Suppressor macrophage treated with lipopolysaccharide for 4 hours (primary cell): ENCODE measurements at places on chromosomes 3 and 15.

DNA sequence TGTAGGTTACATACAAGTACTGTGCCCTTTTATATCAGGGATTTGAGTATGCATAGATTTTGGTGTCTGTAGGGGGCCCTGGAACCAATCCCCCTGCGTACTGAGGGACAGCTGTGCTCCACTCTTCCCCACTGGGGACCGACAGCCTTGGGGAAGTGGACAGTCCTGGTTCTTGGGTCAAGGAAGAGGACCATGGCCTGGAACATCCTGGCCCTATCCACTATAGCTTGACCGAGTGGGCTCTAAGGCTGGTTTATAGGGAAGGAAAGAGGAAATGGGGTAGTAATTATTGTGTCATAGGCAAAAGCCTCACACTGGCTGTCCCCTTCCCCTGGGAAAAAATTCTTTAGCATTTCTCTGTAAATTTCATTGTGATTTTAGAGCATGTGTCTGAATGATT, 49.5 kb downstream of the CRTC3 start:
- DNase-seq: peak; percentile 25

DNA sequence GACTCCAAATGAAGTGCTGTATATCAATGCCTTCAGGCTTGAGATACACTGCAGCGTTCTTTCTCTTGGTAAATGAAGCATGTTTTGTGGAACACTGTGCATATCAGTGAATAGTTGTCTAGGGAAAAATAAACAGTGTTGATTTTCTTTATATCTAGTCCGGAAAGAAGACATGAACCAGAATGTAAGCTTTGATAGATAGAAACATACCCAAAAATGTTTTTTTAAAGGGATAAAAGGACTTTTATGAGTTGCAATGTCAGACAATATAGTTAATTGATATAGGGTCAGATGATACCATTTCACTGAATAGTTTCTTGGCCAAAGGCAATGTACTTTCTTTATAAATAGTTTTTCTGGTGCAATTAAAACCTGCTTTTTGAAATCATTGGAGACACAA, 1037.8 kb downstream of the OTOL1 start:
- no peak for DNase-seq

DNA sequence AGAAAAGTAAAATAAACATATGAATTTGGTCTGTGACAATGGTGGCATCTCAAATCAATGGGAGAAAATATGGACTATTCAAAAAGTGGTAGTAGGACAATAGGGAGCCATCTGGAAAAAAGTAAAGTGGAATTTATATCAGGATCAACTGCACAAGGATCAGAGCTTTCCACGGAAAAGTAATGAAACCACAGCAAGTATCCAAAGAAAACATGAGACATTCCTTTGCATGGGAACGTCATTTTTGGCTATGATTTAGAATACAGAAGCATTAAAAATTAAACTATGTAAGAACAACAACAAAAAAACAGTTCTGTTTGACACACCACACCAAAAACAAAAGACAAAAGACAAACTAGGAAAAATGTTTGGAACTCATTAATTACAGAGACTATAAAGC, 18.7 kb downstream of the CRBN start:
- DNase-seq: no peak

- no peak for DNase-seq
Observed at GRCh38 chr15:27757052-27757451, 342.1 kb downstream of the OCA2 start.

DNA sequence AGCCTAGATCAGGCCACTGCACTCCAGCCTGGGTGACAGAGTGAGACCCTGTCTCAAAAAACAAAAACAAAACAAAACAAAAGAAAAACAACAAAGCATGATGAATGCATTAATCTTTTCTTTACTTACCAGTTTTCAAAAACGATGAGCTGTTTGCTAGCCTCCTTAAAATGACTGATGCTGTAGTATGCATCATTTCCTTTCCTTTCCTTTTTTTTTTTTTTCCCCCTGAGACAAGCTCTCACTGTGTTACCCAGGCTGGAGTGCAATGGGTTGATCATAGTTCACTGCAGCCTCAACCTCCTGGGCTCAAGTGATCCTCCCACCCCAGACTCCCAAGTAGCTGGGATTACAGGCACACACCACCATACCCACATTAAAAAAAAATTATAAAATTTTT, 202.0 kb downstream of the ADAMTSL3 start:
- DNase-seq: no peak

DNA sequence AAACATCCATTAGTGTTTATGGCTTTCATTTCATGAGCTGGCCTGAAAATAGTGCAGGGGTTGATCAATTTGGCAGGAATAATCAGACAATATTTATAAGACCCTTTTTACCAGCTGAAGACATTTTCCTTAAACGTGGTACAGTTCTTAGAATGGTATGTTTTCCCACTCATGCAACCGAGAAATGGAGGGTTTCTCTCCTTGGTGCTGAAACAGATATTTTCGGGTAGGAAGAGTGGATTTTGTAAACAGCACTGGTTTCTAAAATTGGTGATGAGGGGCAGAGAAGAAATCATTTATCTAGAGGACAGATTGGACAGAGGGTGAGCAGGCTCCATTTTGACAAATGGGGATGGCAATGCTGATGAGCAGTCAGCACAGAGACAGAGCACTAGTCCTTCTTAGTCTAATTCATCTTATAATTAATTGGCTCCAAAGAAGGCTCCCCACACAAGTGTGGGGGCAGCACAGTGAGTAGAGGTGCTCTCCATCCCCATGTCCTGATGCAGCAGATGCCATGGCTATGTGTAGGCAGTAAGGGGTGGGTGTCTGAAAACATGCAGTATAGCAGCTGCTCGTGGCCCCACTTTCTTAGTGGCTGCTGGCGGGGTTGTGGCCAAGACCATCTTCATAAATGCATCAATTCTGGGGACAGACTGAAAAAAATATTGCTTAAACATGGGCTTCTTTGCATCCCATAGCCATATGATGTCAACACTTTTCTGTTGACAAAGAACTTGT, 18.1 kb upstream of the SLC7A14 start:
- no peak for DNase-seq

DNA sequence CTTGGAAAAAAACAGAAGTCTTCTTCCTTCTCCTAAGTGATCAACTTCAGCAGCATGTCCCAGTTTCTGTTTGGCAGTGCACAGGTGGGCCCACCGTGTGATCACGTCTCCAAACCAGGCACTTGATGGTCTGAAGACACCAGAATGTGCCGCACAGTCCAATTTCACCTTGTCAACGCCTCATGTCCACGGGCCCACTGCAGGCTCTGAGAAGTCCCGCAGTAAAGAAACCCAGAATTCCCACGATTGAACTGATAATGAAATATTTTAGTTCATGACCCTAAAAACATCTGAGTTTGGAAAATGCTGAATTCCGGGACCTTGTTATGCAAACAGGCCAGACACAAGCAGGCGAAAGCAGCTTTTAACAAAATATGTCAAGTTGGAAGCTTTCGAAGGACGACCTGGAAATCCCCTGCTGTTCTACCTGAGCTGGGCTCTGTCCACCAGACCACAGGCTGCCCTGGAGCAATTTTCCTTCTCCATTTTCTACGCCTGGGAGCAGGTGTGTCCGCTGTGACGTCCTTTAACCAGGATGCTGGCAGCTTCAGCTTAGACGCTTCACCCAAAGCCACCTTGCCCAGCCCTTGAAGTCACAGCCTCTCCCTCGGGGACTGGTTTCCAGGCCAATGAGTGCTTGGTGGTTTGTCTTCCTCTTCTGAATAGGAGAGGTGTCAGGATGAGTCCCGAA, 167.8 kb upstream of the IQSEC1 start:
- no peak for DNase-seq

- no peak for DNase-seq
Observed at GRCh38 chr3:43540624-43541023, 81.2 kb downstream of the ANO10 start.

- DNase-seq: peak; percentile 83
Observed at GRCh38 chr15:90872486-90873184, 4.2 kb downstream of the FURIN start.

GRCh38 chr3:13110678-13111116, 37.5 kb upstream of the IQSEC1 start:
- DNase-seq: no peak

GRCh38 chr15:89132611-89133507, 44.6 kb downstream of the ABHD2 start:
- DNase-seq: peak; percentile 80

GRCh38 chr3:124033360-124034015, 41.6 kb upstream of the ROPN1 start:
- DNase-seq: no peak

DNA sequence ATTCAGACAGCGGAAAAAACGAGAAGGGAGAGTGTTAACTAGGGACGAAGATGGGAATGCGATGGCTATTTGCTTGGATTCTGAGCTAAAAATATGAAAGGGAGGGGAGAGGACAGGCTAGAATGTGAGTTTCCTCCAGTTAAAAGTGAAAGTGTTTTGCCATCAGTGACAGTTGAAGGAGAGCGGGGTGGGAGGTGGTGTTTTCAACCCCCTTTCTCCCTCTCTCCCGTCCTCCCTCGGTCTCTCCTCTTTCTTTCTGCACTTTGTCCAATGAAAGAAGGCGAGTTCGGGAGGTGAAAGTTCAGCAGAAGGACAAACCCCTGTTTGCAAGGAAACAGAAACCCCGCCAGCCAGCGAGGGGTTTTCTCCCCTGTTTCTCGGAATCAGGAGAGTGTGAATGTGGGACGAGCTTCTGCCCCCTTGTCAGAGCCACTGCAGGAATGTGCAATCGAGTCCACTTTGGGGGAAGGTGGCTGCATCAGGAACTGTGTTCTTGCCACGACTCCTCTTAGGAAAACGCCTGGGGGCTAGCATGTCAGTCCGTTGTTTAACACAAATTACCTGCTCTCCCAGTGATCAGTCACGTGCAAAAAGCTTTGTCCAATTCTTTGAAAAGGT, 975 bp upstream of the FOXP1 start:
- DNase-seq: peak; percentile 66

DNA sequence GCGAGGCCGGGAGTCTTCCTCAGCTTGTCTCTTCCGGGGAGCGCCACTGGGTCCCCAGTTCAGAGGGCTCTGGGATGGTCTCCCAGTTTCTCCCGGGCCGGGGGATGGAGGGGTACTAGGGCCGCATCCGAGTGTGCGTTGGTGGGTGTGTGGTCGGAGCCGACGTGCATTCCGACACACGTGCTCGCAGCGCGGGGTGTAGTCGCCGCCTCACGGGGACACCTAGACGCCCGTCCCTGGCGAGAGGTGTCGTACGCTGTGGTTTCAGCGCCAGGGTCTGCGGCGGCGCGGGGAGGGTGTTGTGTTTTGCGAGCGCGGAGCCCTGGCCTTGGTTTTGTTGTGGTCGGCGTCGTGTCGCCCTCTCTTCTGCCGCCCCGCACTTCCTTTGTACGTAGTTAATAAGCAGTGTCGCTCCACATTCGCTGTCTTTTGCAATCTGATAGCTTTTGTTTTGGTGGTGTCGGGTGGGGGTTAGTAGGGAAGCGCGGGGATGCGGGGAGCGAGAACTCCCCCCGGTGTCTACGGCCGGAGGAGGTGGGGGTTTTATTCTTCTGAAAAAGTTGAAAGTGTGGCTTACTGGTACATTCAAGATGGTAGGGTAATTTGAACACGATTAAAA, 2.2 kb downstream of the IGF1R start:
- peak; percentile 32 for DNase-seq

DNA sequence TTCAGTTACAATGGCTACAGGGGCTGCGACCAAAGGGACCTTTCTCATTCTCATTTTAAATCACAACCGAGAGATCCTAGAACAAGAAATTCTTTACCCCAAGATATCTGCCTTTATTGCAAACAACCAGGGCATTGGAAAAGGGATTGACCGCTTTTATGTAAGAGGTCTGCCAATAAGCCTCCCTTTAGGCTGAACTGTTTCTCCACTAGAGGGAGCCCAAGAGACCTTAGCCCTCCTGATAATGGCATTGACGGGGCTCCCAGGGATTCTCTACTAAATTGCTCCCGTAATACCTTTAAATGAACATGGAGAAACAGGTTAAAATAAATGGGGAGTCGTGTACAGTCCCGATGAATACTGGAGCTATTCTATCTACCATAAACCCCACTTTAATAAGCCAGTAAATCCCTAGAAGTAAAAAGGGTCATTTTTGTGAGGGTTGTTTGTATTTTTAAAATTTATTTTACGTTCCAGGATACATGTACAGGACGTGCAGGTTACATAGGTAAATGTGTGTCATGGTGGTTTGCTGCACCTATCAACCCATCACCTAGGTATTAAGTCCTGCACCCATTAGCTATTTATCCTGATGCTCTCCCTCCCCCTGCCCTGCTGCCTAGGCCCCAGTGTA, 7.5 kb upstream of the IGSF10 start:
- peak; percentile 79 for DNase-seq

DNA sequence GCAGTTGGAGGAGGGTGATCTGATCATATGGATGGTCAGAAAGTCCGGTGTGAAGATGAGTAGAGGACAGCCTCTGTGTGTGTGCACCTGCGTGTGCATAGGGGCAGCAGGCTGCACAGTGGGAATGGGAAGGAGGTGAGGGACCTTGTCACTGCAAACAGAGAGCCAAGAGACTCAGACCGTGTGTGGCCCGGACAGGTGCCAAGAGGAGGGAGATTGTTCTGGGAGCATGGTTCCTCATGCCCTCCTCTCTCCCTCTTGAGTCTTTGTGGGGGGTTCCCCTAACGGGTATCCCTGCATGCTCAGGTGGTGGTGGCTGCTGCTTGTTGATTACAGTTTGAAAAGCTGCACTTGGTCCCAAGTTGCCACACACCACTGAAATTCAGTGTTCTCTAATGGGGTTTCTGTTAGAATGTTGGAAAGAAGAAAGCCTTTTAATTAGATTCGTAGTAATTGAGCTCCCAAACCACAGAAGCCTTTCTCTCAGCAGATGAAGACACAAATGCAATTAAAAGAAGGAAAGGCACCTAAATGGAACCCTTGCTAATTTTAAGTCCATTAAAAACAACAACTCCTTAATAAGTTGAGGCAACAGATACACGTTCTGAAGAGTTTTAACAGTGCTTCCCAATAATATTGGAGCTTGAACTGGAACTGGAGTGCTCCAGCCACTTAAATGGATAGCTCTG, 68.9 kb downstream of the CHRNA7 start:
- DNase-seq: no peak

DNA sequence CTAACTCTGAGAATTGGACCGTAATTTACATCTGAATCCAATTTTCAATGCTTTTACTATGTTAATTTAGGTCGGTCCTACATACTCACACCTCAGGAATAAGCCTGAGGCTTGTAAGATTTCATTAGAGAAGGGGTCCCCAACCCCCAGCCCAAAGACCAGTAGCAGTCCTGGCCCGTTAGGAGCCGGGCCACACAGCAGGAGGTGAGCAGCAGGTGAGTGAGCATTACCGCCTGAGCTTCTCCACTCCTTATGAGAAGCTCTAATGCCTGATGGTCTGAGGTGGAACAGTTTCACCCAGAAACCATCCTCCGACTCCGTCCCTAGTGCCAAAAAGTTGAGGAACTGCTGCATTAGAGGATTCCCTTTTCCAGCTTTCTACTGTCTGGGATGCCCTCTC, 757.3 kb downstream of the SI start:
- DNase-seq: no peak

- no peak for DNase-seq
Observed at GRCh38 chr3:41092844-41093243, 106.5 kb upstream of the CTNNB1 start.

- no peak for DNase-seq
Observed at GRCh38 chr15:68407141-68407885, 24.6 kb downstream of the ITGA11 start.
